HFFc6 (cell line): ENCODE measurements at places on chromosomes 2 and 18. TPM values are rescaled to one million over a fixed set of nuclear protein-coding genes. Genes with fewer than 3 reads are reported as not detected.

The TUBB8B gene
- not detected in 3 replicates for total RNA-seq

DNA sequence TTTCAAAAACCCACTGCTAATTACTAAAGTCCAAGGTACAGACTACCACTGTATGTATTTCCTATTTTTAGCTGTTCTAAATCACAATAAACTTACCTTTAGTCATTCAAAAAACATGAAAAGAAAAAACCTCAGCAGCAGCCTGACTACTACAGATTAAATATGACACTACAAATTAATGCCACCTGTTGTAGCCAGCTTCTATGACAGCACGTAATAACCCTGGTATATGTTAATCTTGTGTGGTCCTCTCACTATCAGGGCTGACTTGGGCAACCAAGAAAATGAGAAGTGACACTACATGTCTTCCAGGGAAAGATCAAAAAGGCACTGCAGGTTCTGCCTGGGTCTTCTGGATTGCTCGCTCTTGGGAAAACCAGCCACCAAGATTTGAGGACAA lies 90.6 kb upstream of the FAM124B start:
- DNase-seq, result no peak

DNA sequence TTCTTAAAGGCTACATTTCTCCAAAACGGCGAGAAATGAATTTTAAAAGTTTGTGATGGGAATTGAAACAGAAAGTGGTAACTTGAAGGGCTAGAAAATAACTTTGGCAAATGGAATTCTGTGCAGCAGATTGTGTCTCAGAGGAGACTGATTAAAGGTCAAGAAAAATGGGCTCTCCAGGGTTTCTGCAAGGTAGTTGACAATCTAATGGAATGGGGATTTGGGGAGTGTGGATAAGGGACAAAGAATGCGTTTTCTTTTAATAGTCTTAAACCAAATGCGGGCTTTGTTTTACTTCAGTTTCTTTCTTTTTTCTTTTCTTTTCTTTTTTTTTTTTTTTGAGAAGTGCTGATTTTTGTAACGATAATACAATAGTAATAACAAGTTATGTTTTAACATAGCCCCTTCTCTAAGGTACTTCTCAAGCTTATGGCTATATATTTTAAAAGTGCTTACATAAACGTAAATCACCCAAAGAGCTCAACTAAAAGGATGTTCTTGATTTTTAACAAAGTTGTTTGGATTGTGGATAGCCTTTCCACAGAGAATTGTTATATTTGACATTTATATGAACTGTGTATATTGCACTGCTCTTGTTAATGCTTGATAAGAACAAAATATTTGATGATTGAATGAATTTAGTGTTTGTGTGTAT lies 36.6 kb downstream of the CAMKMT start:
- DNase-seq, result no peak

DNA sequence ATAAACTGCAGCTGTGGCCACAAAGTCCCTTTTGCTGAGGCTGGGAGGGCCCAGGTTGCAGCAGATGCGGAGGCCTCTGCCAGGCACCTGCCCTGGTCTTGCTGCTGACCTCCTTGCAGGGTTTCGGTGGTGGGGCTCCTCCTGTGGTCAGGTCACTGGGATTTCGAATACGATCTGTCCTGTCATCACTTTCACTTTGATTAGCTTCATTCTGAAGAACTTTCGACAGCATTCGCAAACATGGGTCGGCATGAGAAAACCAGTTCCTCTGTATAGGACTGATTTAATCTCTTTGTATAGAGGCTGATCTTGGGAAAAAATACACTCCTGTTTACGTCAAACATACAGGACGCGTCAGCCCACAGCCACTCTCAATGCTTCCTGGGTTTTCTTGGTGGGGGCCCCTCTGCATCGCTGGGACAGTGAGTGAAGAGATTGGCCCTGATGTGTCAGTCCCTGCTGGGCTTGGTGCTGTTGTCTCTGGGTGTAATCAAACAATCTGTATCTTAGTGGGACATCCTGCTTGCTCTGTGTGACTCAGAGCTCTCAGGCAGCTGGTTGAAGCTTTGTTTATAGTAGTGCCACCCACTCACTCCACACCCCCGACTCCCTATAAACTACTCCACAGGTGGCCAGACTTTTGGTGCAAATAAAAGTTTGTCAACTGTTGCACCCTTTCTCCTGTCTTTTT lies 209.4 kb upstream of the CXCR4 start:
- DNase-seq, result no peak

DNA sequence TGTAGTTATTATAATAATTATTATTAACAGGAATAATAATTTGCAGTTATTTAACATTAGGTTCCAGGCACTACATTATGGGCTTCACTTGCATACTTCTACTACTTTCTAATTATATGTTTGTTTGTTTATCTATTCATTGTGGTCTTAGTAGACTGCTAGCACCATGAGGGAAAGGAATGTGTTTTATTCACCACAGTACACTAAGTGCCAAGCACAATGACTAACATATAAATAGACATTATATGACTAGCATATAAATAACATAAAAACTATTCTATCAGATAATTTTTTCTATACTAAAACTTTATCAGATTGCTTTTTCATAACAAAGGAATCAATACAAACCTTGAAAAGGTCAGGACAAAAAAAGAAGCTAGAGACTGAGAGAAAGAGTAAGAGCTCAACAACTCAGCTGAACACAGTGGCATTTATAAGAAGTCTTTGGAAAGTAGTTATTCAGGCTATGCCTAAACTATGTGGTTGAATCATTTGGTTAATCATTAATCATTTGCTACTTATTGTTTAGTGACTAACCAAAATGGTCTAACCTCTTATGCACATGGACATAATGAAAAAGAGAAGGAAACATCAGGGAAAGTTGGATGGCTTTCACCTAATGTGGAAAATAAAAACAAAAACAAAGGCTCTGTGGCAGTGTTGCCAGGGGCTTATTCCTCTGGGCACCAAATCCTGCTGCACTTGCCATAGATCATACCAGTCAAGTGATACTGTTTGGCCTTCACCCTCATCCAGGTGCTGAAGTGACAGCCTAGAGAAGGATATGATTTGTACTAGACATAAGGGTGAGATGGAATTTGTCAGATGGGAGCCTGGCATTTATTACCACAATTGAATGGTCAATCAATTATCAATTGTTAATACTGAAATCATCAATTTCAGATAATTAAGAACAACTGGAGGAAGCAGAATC lies 174.9 kb downstream of the ETAA1 start:
- DNase-seq, result peak; percentile 61

DNA sequence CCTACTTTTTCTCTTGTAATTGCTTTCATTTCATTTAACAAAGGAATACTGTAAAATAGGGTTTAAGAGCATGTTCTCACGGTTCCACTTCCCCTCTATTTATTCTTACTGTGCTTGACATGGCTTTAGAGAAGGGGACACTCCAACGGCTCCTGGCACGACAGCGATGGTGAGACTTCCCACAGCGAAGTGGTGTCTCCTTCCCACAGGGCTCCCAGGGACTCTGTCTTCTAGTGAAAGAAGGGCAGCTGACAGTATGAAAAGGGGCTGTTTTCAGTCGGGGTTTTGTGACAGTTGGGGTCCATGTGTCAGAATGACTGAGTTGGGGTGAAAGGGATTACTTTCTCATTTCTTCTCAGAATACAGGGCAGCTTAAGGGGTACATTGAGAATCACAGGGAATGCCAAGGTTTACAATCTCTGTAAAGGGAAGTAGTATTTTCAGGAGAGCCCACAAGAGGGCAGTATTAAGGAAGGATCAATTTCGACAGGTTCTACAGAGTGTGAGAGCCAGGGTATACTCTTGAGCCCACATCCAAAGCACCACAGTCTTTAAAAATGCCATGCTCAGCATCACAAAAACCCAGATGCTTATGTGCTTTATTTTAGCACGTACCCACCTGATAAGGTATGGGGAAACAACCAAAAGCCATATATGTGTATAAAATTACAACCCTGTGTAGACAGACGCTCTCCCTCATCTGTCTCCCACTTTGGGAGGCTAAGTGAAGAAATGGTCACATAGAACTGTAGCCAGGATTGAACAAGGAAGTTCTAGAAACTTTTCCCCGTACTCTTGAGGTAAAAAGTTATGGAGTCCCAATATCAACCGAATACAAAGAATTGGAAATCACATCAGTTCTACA lies 31.3 kb upstream of the RAPGEF4 start:
- DNase-seq, result peak; percentile 37
